ENCODE measurements at places on chromosomes 13 and 19.

GRCh38 chr19:48121909-48122371, 11.3 kb upstream of the PLA2G4C start:
- no peak for DNase-seq

- DNase-seq, result peak; percentile 25
Observed at GRCh38 chr13:112207129-112207528, 140.2 kb downstream of the SOX1 start.

- DNase-seq, result no peak
Observed at GRCh38 chr13:77429320-77430142, 102.6 kb upstream of the MYCBP2 start.

DNA sequence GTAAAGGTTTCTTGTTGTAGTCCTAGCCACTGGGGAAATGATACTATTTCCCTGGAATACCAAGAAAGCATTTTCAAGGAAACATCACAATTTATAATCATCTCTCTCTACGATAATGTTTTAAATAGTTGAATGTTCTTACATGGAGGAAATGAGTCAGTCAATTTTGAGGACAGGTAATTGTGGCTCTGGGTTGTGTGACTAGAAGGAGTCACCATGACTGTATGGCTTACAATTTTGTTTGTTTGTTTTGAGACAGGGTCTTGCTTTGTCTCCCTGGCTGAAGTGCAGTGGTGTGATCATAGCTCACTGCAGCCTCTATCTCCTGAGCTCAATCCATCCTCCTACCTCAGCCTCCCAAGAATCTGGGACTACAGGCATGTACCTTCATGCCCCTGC, 47.4 kb downstream of the COG3 start:
- DNase-seq, result no peak

DNA sequence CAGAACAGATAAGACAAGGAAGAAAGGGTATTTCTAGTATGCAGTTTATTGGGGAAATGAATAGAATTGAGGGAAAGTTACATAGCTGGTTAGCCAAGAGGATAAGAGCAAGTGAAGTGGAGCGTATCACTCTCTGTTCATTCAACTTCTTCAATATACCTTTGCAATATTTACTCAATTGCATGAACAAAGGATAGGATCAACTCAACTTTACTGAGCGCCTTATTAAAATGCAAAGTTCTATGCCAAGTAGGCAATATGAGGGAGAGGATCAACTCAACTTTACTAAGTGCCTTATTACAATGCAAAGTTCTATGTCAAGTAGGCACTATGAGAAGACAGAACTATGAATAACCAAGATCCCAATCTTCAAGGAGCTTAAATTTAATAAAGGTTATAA, 43.9 kb downstream of the ZC3H13 start:
- no peak for DNase-seq

- peak; percentile 42 for DNase-seq
Observed at GRCh38 chr13:20192836-20193161, at the start of gene GJB2. GJB2 (minus strand) TSS chr13:20192938; CDS start chr13:20189581, 3,357 bp downstream.

- no peak for DNase-seq
Observed at GRCh38 chr13:81577601-81578195, 1236.8 kb upstream of the SPRY2 start.

- DNase-seq, result no peak
Observed at GRCh38 chr13:25733696-25734435, 317.9 kb downstream of the SHISA2 start.

GRCh38 chr19:41951686-41952172, 7.4 kb downstream of the RABAC1 start:
- DNase-seq, result peak; percentile 94

DNA sequence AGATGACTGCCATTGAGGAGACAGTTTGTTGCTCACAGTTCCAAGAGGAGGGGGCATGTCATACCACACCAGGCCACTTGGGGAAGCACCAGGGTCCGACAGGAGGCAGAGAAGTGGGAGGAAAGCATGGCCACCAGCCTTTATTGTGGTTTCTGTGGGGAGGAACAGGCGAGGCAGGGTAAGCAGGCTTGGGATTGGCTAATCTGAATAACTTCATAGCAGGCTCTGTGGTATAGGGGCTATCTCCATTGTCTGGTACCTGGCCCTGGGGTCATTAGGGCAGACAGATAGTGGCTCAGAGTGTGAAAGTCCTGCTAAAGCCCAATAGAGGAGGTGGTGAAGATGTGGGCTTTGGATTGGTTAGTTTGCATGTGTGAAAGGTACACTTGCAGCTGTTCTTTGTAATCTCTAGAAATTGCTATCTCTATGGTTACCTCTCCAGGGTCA, 35.5 kb downstream of the CBY2 start:
- DNase-seq, result no peak

GRCh38 chr19:11152318-11153062, 3.1 kb downstream of the SPC24 start:
- DNase-seq, result no peak

- DNase-seq, result no peak
Observed at GRCh38 chr13:75647126-75647784, 11.1 kb downstream of the LMO7 start.

DNA sequence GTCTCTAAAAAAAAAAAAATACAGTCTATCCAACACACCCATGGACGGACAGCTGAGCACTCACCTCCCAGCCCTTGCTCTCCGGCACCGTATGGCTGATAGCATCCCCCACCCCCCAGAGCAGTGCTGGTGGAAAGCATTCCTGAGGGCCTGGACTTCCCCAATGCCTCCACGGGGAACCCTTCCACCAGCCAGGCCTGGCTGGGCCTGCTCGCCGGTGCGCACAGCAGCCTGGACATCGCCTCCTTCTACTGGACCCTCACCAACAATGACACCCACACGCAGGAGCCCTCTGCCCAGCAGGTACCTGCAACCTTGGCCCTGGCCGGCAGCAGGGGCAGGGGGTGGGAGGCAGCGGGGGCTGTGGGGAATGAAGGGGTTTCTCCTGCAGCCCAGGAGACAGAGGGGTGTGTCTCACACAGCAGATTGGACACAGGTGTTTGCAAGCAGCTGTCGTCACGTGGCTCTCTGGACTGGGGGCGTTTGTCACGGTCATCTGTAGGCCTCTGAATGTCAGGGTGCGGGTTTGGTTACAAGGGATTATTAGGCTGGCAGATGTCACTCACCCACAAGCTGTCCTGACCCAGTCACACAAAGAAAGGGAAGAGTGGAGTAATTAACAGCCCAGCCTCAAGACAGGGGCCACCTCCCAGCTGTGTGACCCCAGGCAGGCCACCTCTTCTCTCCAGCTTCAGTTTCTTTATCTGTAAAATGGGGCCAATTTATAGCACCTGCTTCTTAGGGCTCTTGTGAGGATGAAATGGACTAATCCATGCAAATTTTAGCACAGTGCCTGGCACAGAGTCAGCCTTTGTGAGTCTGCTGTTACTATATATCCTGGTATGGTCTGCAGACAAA, 19.3 kb downstream of the PLD3 start:
- no peak for DNase-seq
